ENCODE measurements at places on chromosomes 1 and 21. TPM values are rescaled to one million over a fixed set of nuclear protein-coding genes. Genes with fewer than 3 reads are reported as not detected.
A peak's percentile ranks its signal among the peaks of the same experiment; 100 is the strongest.

GRCh38 chr1:3450983-3451382, 3.5 kb upstream of the ARHGEF16 start:
- DNase-seq: no peak

DNA sequence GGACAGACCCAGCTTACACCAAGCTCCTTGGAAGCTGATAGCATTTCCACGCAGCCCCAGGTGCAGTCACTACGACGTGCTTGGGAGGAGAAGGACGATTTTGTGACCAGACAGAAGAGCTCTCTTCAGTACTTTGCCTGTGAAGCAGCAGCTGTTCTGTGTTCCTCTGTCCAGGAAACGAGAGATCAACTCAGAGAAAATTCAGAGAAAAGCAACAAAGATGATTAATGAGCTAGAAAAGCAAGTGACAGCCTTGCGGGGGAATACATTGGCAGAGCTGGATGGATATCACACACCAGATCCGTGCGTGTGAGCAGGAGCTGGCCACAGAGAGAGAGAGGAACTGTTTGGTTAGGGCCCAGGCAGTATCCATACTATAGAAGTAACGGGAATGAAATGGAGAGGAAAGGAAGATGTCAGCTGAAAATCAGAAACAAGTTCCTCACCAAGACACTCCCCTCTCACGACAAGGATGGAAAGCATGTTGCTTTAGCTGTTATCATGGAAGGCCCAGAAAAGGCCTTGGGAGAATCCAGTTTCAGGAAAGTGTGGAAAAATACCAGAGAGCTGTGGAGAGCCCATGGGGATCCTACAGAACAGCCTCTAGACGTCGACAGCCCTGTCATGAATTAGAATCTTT, 106.2 kb downstream of the TOMM20 start:
- DNase-seq: no peak

- no peak for DNase-seq
Measured at GRCh38 chr1:26972390-26972789, 12.1 kb upstream of the KDF1 start.

- DNase-seq: no peak
Measured at GRCh38 chr1:34906222-34906621, 23.2 kb downstream of the DLGAP3 start.

- DNase-seq: no peak
Measured at GRCh38 chr1:31920956-31921355, 17.2 kb downstream of the PTP4A2 start.

DNA sequence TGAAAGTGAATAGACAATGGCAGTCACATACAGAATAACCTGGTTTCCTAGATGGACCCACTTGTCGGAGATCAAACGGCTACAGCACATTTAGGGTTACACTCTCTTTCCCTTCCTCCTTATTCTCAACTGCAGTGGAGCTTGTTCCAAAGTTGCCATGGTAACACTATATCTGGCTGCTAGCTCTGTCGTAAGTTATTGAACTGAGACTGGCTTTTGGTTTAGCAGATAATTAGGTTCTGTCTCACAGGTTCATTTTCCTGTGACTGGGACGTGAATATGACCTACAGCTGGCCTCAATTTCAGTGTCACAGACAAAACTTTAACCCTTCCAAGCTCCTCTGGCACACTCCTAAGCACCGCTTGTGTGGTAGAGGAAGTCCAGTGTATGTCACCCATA, 875.8 kb downstream of the USP25 start:
- DNase-seq: peak; percentile 33

DNA sequence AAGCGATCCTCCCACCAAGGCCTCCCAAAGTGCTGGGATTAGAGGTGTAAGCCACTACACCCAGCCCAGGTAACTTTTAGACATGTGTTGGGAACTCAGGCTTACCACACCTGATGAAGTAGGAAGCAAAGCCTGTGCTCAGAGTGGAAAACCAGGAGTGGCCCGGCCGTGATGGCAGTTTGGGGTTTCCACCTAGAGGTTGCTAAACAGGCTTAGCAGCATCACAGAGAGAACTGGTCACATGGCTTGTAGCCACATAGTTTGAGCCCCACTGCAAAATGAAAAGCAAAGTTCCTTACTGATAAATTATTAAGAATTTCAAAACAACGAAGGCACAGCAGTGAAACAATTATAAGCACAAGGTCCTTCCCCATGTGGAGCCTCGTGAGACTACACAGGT, 142.6 kb upstream of the CXADR start:
- DNase-seq: no peak

DNA sequence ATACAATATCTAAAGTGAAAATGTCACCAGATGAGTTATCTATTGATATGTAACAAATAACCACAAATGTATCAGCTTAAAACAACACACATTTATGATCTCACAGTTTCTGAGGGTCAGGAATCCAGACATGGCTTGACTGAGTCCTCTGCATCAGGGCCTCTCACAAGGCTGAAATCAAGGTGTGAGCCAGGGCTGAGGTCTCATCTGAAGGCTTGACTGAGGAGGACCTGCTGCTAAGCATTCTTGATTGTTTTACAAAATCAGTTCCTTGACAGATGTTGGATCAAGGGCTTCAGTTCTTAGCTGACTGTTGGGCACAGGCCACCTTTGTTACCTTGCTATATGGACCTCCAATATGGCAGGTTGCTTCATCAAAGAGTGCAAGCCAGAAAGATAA, 483.7 kb downstream of the CAMTA1 start:
- DNase-seq: no peak

DNA sequence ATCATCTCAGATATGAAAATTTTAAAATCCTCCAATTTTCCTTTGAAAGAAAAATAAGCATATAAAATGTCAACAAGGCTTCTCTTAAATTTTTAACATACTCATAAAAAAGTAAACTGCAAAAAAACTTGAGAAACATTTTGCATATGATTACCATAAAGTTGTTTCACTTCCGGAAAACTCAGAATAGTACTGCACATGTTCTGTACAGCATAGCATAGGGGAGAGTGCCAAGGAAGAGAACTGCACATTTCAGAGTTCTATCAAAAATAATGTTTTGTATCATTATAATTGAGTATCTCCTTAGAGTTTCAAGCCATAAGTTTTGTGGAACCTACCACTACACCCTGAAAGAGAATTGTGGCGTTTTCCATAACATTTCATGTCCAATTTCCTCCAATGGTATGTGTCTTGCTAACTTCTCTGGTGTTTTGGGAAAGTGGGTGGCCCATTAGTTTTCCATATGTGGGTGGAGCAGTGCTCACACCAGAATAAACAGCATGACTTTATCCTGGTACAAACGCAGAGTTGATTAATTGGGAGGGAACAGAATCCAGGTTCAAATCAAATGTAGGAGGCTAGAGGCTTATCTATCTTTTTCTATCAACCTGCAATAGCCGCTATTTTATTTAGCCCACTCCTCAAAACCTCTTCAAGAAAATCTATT, 430.9 kb downstream of the LMO4 start:
- no peak for DNase-seq

DNA sequence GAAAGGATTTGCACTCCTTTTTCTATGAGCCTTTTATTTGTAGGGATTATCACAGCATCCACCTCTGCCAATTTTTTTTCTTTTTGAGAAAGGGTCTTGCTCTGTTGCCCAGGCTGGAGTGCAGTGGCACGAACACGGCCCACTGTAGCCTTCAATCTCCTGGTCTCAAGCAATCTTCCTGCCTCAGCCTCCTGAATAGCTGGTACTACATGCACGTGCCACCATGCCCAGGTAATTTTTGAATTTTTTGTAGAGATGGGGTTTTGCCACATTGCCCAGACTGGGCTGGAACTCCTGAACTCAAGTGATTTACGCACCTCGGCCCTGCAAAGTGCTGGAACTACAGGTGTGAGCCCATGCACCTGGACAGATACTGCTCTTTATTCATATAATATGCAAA, 2.1 kb downstream of the SAMSN1 start:
- no peak for DNase-seq

DNA sequence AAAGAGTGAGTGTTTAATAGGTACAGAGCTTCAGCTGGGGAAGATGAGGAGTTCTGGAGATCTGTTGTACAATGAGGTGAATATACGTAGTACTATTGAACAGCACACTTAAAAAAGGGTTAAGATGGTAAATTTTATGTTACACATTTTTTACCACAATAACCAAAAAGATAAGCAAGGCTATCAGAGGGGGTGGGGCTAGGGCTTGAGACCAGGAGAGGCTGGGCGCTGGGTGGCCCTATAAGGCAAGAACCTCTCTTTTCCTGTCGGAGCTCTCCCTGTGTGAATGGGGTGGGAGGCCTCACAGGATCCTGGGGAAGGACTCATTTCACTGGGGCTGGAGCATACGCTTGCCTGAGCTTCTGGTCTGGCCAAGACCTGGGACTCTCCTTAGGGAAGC, 9.0 kb downstream of the SLC41A1 start:
- DNase-seq: no peak

DNA sequence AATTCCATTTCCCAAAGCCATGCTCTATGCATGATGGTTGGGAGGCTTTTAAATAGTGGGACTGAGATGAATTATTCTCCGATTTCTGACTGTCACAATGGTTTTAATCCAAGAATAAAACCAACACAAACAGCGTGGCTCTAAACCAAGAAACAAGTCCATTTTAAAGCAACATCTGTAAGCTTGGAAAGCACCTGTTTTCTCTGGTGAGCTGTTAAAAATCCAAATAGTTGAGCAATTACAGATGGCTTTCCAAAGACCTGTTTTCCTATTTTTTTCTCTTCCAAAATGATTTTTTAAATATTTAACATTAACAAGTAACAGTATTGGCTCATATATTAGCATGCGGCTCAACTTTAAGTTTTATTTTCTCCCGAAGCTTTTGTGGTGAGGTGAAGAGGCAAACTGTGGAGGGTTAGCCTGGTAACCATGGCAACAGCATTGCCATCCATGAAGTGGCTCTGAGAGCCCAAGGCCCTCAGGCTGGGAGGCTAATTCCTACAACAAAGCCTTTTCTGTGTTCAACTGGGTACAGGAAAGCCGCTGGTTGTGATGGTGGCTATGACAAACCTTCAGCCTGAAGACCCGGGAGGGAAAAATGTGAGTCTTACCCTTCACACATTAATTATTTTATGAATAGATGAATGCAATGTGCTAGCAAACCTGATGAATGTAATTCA, 56.7 kb upstream of the B3GALT5 start:
- DNase-seq: no peak

DNA sequence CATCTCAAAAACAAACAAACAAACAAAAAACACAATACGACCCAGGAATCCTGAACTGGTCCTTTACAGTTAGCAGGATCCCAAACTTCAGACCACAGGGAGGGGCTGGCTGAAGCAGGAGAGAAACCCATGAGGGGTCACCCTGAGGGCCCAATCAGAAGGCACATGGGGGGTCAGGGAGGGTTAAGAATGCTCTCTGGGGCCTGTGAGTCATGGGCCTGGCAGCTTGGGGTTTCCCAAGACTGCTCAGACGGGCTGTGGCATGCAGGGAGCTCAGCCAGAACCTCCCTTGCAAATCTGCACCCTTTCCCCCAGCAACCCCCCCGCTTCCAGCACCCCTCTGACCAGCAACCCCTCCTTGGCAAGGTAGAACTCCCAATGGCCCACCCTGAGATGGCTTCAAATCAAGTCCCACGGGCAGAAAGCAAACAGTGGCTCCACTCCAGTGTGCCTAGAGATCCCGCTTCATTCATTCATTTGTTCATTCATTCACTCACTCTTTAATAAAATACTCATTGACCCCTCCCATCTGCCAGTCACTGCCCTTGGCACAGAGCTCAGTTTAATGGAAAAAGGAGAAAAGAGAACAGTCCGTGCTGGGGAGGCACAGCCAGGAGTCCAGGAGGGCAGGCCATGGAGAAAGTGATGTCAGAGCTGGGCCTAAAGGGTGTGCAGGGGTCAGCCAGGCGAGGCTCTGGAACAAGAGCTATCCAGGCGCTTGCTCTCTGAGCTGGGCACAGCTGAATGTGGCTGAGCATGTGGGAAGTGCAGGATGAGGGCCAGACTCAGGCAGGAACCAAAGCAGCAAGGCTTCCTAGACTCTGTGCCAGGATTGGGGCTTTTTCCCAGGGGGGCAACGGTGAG, 8.2 kb downstream of the UQCRHL start:
- DNase-seq: no peak

DNA sequence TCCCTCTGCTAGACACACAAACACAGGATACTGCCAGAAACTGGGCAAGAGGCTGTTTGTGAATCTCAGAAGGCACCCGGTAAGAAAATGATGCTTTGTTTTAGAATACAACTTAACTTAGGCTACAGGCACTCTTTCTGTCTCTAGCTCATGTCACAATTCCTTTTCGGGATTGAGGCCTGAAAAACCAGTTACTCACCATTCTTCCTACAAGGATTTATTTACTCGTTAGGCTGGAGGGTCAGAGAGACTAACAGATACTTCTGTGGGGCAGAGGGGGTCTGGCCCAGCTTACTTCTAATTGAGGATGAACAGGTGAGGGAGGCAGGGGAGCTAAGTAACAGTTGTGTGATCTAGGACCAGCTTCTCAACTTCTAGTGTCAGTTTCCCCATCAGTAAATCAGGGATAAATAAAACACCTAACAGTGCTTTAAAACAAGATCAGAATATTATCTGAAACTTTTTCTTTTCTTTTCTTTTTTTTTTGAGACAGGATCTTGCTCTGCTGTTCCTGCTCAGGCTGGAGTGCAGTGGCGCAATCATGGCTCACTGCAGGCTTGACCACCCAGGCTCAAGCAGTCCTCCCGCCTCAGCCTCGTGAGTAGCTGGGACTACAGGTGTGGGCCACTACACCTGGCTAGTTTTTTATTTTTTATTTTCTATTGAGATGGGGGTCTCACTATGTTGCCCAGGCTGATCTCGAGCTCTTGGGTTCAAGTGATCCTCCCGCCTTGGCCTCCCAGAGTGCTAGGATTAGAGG, 31.9 kb downstream of the NFYC start:
- DNase-seq: no peak

GRCh38 chr1:218636548-218636947, 291.4 kb downstream of the TGFB2 start:
- no peak for DNase-seq

- no peak for DNase-seq
Measured at GRCh38 chr1:109274533-109275476, 8.1 kb downstream of the PSRC1 start.

DNA sequence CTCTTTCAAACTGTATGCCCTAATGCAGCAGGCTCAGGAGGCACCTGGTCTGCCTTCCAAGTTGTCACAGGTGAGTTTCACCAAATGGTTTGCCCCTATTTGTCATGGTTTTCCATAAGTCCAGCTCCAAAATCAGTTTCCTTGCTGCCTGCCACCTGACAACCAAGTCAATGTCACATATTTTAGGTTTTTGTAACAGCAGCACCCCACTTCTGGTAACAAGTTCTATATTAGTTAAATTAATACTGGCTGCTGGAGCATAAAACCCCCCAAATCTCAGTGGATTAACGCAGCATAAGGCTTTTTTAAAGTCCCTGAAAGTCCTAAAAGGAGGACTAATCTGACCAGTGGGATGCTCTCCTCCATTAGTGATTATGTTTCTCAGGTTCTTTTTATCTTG, 200.7 kb downstream of the RRAGC start:
- no peak for DNase-seq

TFF1 gene
- 0.70 TPM for polyA plus RNA-seq

PHF13 gene
- 24.8 TPM for polyA plus RNA-seq

TNNT2 gene
- 74.7 TPM for polyA plus RNA-seq

OPRD1 gene
- 0.31 TPM for polyA plus RNA-seq

PLA2G5 gene
- polyA plus RNA-seq: not detected
